Gastrocnemius medialis (tissue), 4 donors: ENCODE measurements at places on chromosomes 6 and 20. TPM values are rescaled to one million over a fixed set of nuclear protein-coding genes. Genes with fewer than 3 reads are reported as not detected.

- no peak for DNase-seq
These were observed 205.6 kb downstream of the ALDH8A1 start for GRCh38 chr6:134744301-134744700.

- DNase-seq: no peak
These were observed 616.9 kb upstream of the MAN1A1 start for GRCh38 chr6:119966484-119966883.

DNA sequence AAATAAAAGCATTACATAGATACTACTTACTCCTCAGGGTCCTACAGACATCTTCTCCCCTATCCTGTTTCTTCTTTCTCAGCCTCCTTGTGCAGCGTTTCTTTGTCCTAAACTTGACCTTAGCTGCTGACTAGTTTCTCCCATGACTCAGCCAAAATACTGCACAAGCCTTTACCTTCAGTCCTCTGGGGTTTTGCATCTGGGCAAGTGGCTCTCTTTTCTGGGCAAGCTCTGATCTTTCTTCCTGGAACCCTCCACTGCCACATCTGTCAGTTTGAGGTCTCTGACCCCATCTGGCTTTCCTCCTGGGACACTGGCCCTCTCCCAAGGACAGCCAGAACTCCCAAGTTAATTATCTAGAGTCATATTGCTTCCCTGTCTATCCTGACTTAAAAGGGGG is 838.4 kb downstream of the DHX35 start:
- DNase-seq: peak; percentile 39

DNA sequence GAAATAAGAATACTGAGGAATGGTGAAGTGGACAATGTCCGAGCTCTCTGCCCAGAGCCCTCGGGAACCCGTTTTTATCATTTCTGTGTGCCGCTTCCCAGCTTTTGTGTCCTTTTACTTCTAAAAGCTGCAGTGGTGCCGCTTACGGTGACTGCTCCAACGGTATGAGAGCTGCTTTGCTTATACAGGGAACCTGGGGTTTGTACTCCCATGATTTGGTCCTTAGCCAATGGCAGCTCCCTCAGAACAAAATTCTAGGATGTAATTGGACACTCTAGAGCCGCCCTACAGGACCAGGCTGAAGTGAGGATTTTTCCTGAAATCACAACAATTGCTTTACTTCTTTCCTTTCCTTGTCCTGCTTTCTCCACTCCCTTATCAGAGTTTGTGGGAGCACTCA is 24.2 kb upstream of the PCSK2 start:
- no peak for DNase-seq

- no peak for DNase-seq
These were observed 293.1 kb upstream of the KCNQ5 start for GRCh38 chr6:72328775-72329174.

GRCh38 chr6:112432853-112433252 is 85.7 kb downstream of the RFPL4B start:
- DNase-seq: no peak

AIG1 gene
- total RNA-seq: 5.6 TPM

DNA sequence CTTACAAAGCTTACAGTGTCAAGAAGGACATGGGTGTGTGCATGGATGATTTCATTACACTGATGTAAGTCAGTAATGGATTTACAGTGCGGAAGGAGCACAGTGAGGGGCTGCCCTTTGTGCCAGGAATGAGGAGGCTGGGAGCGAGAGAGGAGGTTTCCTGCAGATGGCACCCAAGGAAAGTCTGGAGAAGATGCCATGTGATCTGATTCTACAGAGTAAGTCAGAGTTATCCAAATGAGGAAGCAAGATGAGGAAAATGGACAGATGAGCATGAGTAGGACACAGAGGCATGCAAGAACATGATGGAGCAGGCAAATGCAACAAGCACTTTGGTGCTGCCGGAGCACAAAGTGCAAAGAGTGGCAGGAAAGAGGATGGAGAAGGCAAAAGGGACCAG is 29.7 kb downstream of the MAP7 start:
- no peak for DNase-seq

DNA sequence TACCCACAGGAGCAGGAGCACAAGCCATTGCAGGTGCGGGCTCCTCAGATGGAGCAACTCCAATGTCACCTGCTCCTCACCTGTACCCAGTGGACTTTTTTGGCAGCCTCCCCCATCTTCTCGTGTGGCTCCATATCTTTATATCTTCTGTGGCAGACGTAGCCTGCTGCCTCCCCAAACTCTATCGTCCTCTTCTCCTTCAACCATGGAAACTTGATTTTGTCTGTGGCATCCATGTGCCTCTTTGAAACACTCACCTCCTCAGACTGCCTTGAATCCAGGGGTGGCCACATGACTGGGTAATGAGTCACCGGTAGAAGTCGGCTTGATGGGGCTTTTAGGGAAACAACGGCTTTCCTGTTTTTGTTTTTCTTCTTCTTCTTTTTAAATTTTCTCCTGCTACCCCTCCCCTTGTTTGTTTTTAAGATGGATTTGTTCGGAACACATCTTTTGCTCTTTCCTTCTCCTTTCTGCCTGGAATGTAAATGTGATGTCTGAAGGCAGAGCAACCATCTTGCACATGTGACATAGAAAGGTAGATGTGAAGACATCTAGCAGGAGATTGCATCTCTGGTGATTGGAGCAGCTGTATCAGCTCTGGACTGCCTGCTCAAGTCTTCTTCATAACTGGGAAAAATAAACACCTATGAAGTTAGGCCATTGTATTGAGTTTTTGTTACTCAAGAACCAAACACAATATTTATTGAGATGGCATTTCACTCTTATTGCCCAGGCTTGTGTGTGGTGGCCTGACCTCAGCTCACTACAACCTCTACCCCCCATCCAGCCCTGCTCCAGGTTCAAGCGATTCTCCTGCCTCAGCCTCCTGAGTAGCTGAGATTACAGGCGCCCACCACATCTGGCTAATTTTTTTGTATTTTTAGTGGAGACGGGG is 69.9 kb upstream of the DDR1 start:
- DNase-seq: no peak

CNR1 gene
- 6.2 TPM for total RNA-seq

ENPP1 gene
- 3.1 TPM for total RNA-seq

OLIG3 gene
- not detected for total RNA-seq

DNA sequence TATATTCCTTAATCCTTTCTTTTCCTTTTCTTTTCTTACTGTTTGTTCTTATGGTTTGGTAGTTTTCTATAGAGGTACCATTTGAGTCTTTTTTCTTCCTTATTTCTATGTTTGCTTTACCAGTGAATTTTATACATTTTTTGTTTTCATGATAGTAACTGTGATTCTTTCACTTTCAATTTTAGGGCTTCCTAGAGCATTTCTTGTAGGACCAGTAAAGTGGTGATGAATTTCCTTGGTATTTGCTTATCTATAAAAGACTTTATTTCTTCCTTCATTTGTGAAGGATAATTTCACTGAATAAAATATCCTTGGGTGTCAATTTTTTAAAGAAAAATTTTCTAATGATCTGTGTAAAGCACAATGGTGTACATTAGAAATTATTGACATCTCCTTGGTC is 637.4 kb downstream of the CD109 start:
- no peak for DNase-seq

DNA sequence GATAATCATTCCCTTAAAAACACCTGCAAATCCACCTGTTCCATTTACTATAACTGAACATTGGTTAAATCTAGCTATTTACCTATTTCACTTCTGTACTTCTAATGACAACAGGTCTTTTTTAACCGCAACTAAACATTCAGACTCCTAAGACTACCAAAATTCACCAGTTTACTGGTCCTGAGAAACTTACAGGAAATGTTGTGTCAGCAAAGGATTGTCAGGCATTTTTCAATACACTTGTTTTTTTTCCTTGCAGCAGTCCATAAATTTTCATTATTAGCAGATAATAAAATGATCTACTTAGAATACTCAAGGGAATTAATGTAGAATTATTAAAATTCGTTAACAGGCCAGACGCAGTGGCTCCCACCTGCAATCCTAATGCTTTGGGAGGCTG is 5.3 kb downstream of the ZUP1 start:
- DNase-seq: no peak

THBS2 gene
- 5.8 TPM for total RNA-seq

UST gene
- 2.6 TPM for total RNA-seq

- peak; percentile 88 for DNase-seq
These were observed 268.2 kb downstream of the SYNE1 start for GRCh38 chr6:152368751-152369624.

- DNase-seq: no peak
These were observed 208.3 kb downstream of the PTPRK start for GRCh38 chr6:128311944-128312570.

DNA sequence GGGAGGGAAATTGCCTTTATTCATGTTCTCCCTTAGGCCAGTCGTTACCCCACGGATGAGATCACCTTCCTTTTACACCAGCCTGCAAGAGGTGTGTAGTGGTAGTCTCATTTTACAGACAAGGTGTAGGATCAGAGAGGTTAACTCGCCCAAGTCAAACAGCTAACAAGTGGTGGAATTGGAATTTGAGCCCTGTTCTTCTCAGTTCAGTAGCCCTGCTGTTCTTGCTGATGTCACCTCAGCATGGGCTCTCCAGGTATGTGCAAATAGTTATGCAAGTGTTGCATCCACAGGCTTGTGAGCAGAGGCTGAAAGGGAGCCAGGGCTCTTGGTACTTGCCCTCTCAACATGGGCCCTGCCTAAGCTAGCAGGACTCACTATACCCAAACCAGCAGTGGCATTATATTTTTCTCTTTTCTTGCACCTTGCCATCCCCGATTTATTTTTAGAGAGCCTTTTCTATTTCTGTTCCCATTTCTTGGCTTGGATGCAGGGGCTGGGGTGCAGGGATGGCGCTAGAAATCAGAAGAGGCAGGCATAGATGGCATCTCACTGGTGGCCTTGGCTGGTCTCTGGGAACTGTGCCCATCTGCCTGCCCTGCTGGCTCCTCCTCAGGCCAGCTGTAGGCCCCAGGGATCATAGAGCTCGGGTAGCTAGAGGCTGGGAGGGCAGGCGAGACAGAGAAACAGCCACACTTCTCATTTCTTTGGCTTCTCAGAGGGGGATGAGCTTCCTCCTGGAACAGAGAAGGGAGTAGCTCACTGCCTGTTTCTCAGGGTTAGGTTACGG is 18.2 kb downstream of the PPARD start:
- peak; percentile 62 for DNase-seq

- DNase-seq: peak; percentile 52
These were observed 41.0 kb downstream of the CYP24A1 start for GRCh38 chr20:54132612-54133433.

DNA sequence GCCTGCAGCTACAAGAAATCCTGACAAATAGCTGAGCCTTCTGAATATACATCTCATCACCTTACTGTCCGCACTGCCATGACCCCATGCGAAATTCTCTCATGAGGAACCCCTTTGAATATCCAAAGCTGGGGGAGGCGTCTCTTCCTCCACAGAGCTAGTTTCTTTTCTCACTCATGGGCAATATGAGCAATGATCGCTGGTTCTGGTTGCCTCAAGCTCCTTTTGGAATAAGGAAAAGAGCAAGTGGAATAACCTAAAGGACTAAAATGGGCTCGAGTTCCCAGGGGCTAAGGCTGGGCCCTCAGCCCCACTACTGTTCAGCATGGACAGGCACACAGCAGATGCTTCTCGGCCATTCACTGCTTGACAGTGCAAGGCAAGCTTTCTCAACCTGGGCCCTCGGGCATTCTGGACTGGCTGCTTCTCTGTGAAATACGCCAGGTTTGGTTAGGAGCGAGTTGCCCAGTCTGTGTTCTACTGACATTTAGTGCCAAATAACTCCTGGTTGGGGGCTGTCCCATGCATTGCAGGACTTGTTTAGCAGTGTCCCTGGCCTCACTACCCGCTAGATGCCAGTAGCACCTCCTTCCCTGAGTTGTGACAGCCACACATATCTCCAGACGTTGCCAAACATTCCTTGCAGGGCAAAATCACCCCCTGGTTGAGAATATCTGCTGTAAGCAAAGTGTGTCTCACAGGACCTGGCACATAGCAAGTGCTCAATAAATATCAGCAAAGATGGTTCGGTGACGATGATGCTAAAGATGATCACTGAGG is 156.8 kb downstream of the CEBPB start:
- DNase-seq: no peak

GRCh38 chr6:84976526-84977362 is 212.3 kb upstream of the TBX18 start:
- no peak for DNase-seq

UNC93A gene
- not detected for total RNA-seq

- no peak for DNase-seq
These were observed 97.5 kb downstream of the ERMARD start for GRCh38 chr6:169848946-169849345.

EBF4 gene
- 0.36 TPM for total RNA-seq

GRCh38 chr20:42352096-42352495 is 733.9 kb upstream of the CHD6 start:
- no peak for DNase-seq

GRCh38 chr20:44752099-44752931 is 6.7 kb downstream of the KCNK15 start:
- DNase-seq: no peak

GRCh38 chr6:136127873-136128272 is 122.2 kb downstream of the MTFR2 start:
- DNase-seq: no peak

DNA sequence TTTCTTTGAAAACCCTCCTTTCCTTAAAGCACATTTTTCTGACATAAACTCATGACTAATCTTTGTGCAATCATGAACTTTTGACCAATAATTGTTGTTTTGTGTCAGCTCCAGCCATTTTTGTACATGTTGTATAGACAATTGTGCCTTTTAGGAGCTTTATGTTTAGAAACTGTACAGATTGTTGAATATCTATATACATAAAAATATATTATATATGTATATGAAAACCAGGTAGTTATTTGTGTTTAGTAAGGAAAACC is 125.7 kb upstream of the EDN1 start:
- no peak for DNase-seq

GRCh38 chr6:37657112-37657886 is 40.4 kb downstream of the MDGA1 start:
- DNase-seq: no peak

DNA sequence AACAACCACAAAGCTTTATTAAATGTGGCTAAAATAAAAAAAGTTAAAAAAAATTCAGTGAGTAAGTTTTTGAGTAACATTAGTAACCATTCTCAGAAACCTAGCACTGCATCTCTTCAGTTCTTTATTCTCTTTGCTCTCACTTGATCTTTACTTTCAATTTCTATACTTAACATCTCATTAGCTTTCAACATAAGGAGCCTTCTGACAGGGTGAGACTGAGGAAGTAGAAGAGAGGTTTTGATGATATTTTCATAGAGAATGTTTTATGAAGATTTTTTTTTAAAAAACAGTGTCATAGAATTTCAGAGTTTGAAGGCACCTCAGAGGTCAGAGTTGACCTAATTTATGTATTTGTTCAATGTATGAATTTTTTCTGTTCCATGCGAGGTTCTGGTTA is 60.8 kb downstream of the FAM83B start:
- DNase-seq: no peak

ELOVL2 gene
- 0.31 TPM for total RNA-seq

GRCh38 chr6:7050872-7051779 is 56.6 kb upstream of the RREB1 start:
- no peak for DNase-seq

DNA sequence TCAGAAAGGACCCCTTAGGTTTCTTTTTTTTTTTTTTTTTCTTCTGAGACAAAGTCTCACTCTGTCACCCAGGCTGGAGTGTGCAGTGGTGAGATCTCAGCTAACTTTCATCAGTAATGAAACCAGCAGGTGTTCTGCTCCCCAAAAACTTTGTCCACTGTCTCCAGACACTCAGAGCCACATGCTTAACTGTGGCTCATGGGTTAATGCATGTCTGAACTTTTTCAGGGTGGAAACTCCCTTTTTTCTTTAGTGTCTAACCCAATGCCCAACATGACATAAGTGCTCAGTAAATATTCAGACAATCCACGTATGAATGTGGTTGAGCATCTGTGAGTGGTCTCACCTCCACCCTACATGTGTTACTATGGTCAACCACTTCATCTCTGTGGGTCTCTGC is 45.4 kb downstream of the MYB start:
- no peak for DNase-seq
